Occipital lobe (tissue), 3 donors: ENCODE measurements at places on chromosomes 4 and X. TPM values are rescaled to one million over a fixed set of nuclear protein-coding genes. Genes with fewer than 3 reads are reported as not detected.

The PLRG1 gene
- 81.1 TPM for total RNA-seq

The TFE3 gene
- total RNA-seq, result 8.1 TPM

- DNase-seq, result no peak
These were observed 76.7 kb upstream of the IGSF1 start for GRCh38 chrX:131365766-131366165.

The SSX4B gene
- total RNA-seq, result not detected

DNA sequence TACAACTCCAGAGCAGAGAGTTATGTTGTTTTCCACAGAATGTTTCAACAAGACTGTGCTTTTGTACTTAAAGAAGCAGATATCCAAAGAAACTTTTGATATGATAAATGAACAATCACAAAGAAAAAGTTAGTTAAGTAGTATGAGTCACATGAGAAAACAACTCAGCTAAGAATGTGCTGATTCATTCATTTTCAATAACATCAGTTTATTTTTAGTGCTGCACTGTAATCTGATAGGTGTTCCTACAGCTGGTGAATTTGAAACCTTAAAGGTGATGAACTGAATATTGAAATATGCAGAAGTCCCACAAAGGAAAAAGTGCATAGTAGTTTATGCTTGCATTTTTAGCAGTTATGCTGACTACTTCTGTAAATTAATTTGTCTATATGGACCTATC, 180.3 kb upstream of the TENM3 start:
- no peak for DNase-seq

- DNase-seq, result no peak
These were observed 16.3 kb upstream of the DHRSX start for GRCh38 chrX:2517055-2517454.

The MYOZ2 gene
- total RNA-seq, result 0.62 TPM

- DNase-seq, result no peak
These were observed 469.4 kb downstream of the CFAP47 start for GRCh38 chrX:36388901-36389300.

- DNase-seq, result no peak
These were observed 17.4 kb downstream of the CD40LG start for GRCh38 chrX:136665258-136665900.

The TMEM33 gene
- 60.5 TPM for total RNA-seq

DNA sequence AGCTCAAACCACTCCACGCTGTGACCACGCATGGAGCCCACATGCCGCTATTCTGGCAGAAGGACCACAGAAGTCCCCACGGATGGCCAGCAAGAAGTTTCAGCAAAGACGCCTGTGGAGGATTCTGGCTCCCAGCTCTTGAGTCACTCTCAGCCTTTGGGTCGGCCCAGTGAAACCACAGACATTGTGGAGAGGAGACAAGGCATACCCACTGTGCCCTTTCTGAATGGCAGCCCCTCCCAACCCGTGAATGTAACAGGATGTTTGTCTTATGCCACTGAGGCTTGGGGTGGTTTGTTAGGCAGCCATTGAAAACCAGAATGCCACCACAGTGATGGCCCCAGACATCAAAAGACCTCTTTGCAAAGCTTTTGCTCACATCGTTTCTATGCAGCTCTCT, 42.7 kb downstream of the ABLIM2 start:
- no peak for DNase-seq

The MORC4 gene
- 6.6 TPM for total RNA-seq

- DNase-seq, result no peak
These were observed 24.7 kb downstream of the CYP2U1 start for GRCh38 chr4:107956011-107956410.

GRCh38 chr4:86582410-86582809, 11.7 kb upstream of the PTPN13 start:
- DNase-seq, result no peak

GRCh38 chr4:16016536-16016935, 53.6 kb upstream of the FGFBP2 start:
- no peak for DNase-seq

DNA sequence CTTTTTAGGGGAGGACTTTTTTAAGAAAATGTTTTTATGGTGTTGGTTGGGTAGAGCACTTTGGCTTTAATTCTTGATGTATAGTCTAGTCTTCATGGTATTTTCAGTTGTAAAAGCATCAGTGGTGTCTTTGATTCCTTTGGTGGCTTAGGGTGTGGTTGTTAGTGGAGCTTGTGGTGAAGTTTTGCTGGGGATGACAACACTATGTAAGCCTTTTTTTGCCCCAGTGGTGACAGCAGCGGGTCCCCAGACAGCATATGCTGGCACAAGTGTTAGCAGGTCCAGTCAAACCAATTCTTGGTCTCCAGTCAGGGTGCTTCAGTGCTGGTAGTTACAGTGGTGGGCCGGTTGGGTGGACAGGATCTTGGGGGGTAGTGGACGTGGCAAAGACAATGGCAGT, 52.0 kb downstream of the CHIC1 start:
- no peak for DNase-seq

GRCh38 chr4:81173213-81173612, 41.8 kb downstream of the PRKG2 start:
- no peak for DNase-seq

GRCh38 chr4:19547463-19547862, 704.2 kb upstream of the SLIT2 start:
- DNase-seq, result no peak

The STOX2 gene
- total RNA-seq, result 42.3 TPM

The LRRC66 gene
- 0.47 TPM for total RNA-seq

GRCh38 chrX:45664727-45665290, 464.1 kb upstream of the DIPK2B start:
- no peak for DNase-seq

The NPY1R gene
- 163 TPM for total RNA-seq

GRCh38 chrX:109266034-109266433, 215.9 kb downstream of the GUCY2F start:
- DNase-seq, result no peak

DNA sequence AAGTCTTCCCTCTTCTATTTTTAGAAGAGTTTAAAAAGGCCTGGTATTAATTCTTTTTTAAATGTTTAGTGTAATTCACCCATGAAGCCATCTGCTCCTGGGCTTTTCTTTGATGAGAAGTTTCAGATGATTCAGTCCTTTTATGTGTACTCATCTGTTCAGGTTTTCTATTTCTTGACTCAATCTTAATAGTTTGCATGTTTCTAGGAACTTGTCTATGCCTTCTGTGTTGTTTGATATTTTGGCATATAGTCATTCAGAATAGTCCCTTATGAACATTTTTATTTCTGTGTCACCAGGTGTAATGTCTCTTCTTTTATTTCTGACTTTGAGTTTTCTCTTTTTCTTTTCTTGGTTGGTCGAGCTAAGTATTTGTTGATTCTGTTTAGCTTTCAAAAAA, 20.2 kb upstream of the IL2 start:
- no peak for DNase-seq

DNA sequence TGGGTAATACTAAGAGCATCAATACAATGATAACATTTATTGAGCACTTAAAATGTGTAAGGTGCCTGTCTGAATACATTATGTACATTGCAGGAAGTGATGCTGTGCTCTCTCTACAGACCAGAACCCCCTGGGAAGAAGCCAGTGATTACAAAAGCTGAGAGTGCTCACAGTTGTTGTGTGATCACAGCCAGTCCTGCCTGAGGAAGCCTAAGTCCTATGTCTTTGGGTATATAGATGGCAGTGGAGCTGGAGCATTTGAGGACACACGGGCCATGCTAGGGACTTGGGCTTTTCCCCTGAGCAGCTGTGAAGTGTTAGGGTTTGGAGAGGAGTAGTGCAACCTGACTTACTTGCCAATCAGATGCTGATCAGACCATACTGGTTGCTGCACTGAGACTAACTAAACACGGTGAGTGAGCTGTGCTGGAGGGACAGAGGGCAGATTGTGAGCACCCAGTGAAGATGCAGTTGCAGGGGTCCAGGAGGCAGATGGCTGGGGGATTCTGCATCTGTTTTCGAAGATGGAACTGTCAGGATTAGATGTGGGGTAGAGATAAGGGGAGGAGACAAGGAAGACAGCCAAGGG, 60.8 kb upstream of the TBC1D14 start:
- no peak for DNase-seq

GRCh38 chr4:71558248-71558647, 219.4 kb downstream of the SLC4A4 start:
- DNase-seq, result no peak

The PCDH10 gene
- 43.8 TPM for total RNA-seq

DNA sequence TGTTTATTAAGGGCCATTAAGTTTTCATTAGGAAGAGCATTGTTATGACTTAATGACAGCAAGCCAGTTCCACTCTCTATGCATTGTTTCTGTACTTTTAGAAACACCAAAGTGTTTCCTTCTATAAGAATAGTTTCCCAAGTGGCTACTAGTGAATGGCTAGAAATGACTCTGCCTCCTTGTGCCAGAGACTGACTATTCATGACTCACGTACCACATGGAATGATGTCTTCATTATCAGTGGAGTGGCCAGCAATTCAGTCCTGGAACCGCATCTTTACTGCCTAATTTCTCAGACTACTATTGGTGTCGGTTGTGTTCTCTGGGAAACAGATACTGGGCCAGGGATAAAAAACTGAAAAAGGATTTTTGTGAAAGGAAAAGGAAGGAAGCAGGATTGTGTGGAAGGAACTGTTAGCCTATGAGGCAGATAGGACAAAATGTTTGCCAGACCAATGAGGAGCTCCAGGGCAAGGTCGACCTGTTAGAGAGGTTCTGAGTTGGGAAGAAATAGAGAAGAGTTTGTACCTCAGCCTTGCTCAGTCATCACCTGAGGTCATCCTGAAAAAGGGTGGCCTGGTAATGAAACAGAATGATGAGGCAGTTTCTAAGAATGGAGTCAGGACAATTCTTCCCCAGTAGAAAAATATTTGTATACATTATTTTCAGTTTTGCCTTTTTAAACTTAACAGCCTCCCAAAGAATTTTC, 218.6 kb downstream of the SPCS3 start:
- no peak for DNase-seq

DNA sequence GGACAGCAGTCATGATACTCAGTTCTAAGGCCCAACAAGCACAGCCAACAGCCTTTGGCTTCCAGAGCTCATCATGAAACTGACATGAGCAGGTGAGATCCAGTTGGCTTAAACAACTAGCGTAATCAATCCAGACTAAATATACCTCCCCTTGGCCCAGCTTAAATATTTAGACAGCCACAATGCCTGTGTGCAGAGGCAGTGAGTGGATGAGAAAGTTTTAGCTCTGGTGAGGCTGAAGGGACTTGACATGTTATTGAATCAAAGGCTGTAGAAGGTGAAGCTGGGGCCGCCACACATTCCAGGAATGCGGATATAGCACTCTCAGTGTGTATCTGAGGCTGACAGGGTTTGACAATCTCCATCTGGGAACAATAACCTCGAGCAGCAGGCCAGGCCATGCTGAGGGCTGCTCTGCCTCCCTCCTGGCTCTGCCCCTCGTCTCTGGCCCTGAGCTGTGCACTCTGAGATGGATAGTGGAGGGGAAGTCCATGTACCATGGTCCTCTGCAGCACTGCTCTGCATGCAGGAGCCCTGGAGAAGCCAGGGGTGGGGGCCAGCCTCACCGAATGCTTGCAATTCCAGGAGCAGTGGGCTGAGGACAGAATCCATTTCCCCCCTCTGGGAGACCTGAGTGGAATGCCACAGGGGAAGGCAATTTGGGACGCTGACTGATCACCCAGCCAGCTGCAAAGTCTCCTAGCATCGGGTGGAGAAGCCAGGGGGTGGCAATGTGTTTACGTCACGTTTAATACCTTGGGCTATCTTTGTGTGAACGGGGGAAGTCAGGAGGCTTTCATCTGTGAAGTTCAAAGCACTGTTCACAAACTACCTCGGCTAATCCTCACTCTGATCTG, 37.3 kb upstream of the RASL11B start:
- no peak for DNase-seq

GRCh38 chrX:104122829-104123228, 10.5 kb downstream of the ZCCHC18 start:
- DNase-seq, result no peak

The BCOR gene
- 26.0 TPM for total RNA-seq

The ARHGAP6 gene
- total RNA-seq, result 0.78 TPM

- no peak for DNase-seq
These were observed 76.6 kb downstream of the MBNL3 start for GRCh38 chrX:132412208-132412607.

DNA sequence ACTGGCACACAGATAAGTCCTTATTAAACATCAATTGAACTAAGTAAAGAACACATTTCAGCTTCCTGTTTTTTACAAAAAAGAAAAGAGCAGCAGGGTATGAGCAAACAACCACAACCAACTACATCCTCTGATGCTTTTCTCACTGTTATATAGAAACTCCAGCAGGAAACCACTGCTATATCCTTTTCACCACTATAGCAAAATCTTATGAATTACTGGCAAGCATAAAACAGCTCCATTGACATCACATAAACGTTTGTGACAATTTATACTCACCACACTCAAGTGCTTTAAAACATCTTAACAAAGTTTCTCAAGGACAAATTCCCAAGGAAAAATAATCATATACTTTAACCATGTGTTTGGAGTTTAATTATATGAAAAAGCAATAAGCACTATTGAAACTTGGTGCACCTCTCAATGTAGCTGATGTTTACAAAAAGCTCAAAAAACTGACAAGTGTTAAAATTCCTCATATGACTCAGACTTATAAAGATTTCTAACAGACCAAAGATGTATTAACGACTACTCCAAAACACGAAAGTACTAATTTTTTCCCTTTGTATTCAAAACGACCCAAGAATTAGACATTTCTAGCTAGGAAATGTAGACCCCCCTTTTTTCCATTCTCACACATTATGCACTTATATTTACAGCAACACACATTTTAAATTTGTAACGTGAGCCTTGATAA, 12.9 kb downstream of the GPRIN3 start:
- DNase-seq, result no peak

- no peak for DNase-seq
These were observed 6.9 kb downstream of the LSM6 start for GRCh38 chr4:146182443-146182842.

The HTR2C gene
- total RNA-seq, result 0.31 TPM

- no peak for DNase-seq
These were observed 3.5 kb upstream of the SRPX start for GRCh38 chrX:38224160-38224559.

- DNase-seq, result no peak
These were observed 219.6 kb downstream of the GRXCR1 start for GRCh38 chr4:43112139-43112538.

- no peak for DNase-seq
These were observed 2.3 kb downstream of the IKBKG start for GRCh38 chrX:154549766-154550165.

The MAGEA6 gene
- total RNA-seq, result not detected

GRCh38 chr4:74483226-74483911, 38.4 kb downstream of the AREG start:
- no peak for DNase-seq
